Stimulated activated CD4-positive, alpha-beta T cell treated with anti-CD3 and anti-CD28 coated beads, Interleukin-2, amount 100 ng/mL, for 4 hours (primary cell): ENCODE measurements at places on chromosomes 3 and 15.

DNA sequence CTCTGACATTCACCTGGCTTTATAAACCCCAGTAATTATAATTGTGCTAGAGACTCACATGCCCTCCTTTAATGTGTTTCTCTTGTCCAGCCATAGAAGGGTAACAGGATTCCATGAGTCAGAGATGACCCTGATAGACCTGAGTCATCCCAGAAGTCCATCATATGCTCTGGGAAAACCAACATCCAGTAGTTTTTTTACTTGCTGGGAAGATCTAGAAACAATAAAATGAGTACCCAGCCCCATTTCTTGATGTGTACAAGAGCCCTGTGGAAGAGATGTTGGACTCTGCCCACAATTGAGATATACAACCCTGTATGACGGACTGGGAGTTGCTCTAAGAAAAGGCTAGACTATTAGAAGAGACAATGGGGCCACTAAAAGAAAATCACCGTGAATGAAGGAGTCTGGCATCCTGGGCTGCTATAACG is 22.4 kb upstream of the THUMPD3 start:
- no peak for DNase-seq

DNA sequence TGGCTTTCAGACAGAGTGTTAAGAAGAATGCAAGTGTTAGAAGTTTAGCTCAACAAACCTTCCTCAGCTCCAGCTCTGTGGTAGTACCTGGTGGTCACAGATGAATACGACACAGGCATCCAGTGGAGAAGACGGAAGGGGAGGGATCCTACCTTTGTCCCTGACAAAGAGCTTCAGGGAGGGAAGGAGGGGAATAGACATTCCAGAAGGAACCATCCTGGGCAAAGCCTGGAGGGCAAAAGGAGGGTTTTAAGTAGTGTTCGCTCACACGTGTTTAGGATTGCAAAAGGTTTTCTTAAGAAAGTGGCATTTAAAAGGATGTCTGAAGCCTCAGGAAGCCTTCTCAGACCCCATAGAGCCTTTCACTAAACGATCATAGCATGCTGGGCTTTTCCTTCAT is 2.8 kb downstream of the CHCHD4 start:
- no peak for DNase-seq

DNA sequence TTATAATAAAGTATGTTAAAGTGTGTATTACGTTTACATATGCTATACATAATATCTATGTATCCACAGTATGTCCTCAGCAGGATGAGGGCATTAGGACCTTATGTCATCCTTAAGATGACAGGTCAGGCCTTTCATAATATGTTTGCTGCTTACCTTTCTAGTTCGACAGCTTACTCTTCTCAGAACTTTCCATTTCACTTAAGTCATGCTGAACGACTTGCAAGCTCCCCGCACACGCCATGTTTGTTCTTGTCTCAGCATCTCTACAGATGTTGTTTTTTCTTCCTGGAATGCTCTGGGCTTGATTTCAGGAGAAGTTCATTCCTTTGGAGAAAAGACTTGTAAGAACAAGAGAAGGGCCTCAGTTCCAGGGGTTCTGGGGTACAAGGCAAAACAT is 36.0 kb upstream of the PPARG start:
- no peak for DNase-seq

DNA sequence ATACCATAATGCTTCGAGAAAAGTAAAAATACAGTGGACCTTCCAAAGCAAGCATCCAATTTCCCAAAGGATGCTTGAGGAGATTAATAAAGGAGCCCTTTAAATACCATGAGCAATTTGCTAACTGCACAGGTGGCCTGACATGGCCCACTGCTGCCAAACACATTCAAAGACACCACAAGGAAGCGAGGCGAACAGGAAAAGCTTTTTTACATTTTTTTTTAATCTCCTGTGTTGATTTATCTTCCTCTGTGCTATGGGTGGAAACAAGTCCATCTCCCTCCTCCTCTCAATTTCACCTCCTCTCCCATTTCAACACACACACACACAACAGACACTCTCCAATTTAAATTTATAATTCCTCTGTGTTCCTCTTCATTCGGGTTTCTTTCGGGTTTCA is 243.4 kb downstream of the IGSF11 start:
- no peak for DNase-seq

DNA sequence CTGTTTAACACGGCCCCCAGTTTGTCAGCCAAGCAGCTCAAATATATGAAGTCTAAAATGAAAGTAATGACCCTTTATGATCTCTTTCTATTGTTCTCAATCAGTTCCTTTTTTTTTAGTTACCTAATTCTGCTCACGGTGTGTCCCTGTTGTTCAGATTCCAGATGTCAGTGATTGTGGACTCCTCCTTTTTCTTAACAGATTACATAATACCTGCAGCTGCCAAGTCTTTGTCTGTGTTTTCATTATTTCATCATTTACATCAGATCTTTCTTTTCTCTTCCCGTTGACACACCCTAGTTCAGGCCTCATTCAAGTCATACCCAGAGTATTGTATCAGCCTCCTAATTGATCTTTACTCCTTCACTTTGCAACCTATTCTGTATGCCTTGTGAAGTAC is 56.1 kb upstream of the SKIL start:
- no peak for DNase-seq

DNA sequence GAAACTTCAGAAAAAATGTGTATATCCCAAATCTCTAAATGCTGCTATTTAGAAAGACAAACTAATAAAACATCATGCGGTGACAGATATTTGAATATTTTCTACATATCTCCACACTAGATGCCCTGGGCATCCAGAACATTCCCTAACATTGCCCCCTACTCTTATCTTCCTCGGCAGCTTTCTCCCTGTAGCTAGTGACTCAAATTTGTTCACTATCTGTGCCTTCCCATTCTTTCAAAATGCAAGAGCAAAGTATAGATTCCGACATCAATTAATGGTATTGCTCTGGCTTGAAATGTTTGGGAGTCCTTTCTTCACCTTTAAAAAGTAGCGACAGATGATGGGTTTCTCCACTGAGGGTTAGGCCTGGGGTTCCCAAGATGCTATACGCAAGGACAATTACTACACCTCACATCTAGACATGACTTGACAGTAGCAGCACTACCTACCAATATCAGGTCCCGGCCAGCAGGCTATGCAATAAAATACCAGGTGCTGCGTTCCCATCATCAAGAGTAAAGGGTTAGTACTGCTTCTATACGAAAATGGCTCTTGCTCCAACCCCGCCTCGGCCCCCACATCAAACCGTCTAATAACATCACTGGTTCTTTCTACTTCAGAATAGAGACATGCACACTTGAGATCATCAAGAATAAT is 631 bp downstream of the UBR1 start:
- no peak for DNase-seq

DNA sequence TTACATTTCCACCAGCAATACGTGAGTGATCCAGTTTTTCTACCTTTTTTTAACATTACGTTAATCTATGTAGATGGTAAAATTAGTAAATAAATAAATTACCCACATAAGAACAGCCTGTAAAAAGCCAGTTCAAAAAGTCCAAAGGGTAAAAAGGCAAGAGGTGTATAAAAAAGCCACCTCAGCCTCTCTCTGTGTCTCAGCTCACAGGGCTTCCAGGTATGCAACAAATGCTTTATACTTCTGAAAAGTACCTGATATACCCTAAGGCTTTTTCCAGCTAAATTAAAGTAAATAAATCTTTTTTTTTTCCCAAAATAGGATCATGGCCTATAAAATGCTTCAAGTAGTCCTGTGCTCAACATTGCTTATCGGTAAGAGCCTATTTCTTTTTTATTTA is at the start of gene C3orf85:
TSS of gene C3orf85 (plus strand) at position 197 of the 400 bp plus-strand sequence. CDS start at position 326, 129 bp downstream.
- no peak for DNase-seq

- DNase-seq = no peak
Measured at GRCh38 chr3:20974396-20974795, 776.6 kb downstream of the ZNF385D start.

DNA sequence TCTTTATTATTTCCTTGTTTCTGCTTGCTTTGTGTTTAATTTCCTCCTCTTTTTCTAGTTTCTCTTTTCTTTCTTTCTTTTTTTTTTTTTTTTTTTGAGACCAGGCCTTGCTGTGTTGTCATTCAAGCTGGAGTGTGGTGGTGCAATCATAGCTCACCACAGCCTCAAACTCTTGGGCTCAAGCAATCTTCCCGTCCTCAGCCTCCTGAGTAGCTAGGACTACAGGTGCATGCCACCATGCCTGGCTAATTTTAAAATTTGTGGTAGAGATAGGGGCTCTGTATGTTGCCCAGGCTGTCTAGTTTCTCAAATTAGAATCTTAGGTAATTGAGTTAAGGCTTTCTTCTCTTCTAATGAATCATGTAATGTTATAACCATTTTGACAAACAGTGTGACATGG is 22.4 kb downstream of the SLMAP start:
- DNase-seq = no peak

DNA sequence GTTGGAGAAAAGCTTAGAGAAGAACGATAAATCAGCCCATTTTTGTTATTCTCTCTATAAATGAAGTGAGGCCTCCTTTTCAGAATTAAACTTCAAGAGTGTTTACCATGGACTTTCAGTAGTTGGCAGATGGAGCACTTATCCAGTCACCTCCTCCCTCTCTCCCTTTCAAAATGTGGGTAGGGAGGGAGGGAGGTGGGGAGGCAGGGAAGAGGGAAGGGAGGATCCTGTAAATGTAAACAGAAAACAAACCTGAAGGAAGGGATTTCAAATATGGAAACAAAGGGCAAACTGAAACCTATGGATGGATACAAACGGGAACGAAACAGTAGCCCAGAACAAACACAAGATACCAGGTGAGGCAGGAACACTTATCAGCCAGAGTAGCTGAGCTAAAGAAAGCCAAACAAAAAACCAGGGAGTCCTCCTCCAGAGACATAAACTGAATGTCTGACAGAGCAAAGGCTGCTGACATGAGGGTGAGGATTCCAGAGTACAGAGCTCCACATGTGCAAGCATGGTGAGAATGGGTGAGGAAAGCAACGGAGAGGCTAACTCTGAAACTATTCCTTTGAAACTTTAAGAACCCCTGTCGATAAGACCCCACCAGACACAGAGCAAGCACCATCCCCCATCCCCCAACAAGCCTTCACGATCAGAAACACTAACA is 41.0 kb upstream of the GP5 start:
- DNase-seq = no peak

- no peak for DNase-seq
Measured at GRCh38 chr3:118435851-118436350, 598.7 kb downstream of the IGSF11 start.
